Activated T-cell treated with anti-CD3 and anti-CD28 coated beads, Interleukin-2, amount 50 U/mL, for 72 hours (primary cell): ENCODE measurements at places on chromosomes 6 and 20. TPM values are rescaled to one million over a fixed set of nuclear protein-coding genes. Genes with fewer than 3 reads are reported as not detected.

GRCh38 chr20:51378171-51378928, 164.2 kb downstream of the NFATC2 start:
- no peak for DNase-seq
- no peak overlapping the region for H3K4me3 ChIP-seq
- no peaks in the 10 kb centered on the region for H3K36me3 ChIP-seq
- H3K27me3 ChIP-seq = no peaks in the 10 kb centered on the region

DNA sequence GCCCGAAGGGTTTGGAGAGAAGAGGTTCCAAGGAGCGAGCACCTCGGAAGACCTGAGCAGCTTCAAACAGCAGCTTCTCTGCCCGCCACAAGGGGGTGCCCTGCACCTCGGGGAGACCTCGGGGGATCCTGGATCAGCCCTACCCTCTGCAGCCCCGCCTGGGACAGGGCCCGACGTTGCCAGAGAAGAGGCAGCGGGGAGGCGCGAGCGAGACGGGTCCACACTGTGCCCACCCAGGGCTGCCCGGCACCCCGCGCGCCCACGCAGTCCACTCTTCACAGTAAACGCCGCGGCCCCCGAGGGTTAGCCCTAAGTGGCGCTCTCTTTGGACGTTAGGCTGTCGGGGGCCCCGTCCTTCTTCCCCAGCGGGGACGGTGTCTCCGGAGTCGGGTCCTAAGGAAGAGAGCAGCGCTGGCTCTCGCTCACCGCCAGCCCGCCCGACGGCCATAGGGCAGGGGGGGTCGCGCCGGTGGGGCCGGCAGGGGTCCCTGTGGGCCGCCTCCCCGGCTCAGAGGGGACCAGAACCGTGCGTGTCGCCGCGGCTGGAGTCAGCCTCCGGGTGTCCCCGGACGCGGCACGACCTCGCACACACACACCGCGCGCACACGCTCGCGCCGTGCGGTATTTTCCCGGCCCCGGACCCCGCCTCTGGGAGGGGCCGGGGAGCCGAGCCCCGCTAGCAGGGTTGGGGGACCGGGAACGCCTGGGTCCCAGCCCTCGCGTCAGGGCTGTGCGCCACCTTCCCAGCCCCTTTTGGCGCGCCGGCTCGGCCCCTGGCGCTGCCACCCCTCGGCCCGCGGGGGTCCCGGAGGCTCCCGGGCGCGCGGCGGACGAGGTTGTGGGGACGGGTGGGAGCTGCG, 929 bp downstream of the CDH22 start:
- peaks cover 62% of the 10 kb centered on the region for H3K27me3 ChIP-seq

GRCh38 chr20:61850457-61850856, 215.2 kb downstream of the TAF4 start:
- no peaks in the 10 kb centered on the region for H3K4me1 ChIP-seq
- H3K27me3 ChIP-seq = no peaks in the 10 kb centered on the region
- no peak for DNase-seq
- H3K36me3 ChIP-seq = no peaks in the 10 kb centered on the region
- no peak overlapping the region for H3K4me3 ChIP-seq
- no peak overlapping the region for H3K27ac ChIP-seq

Gene DLK2
- total RNA-seq = 1.6 TPM
